KBM-7 (cell line): ENCODE measurements at places on chromosomes 3 and 15.

GRCh38 chr3:52443791-52444687 is 864 bp downstream of the SEMA3G start:
- no peak for DNase-seq

GRCh38 chr3:9250236-9250635 is 790 bp upstream of the SRGAP3 start:
- peak; percentile 24 for DNase-seq

DNA sequence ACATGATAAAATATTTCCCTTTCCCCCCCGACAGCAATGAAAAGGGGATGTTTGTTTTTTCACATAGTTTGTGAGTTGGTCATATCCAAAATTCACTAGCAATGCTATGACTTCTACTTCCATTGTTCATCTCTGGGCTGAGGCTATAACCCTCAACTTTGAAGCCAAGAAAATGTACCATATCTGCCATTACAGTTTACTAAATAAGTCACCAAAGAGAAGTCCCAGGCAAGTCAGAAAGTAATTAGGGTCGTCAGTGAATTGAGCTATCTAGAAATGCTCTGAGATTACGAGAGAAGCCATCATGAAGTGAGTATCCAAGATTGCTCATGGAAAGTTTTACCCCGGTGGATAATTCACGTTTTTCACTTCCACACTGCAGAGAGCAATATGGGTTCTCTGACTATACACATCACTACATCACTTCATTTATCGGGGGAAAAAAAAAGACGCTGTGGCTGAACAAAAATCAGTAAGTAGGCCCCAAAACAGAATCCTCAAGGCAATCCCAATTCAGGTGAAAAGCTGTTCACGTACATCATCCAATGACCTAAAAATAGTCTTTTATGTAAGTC is 1.4 kb downstream of the PEAK1 start:
- no peak for DNase-seq

DNA sequence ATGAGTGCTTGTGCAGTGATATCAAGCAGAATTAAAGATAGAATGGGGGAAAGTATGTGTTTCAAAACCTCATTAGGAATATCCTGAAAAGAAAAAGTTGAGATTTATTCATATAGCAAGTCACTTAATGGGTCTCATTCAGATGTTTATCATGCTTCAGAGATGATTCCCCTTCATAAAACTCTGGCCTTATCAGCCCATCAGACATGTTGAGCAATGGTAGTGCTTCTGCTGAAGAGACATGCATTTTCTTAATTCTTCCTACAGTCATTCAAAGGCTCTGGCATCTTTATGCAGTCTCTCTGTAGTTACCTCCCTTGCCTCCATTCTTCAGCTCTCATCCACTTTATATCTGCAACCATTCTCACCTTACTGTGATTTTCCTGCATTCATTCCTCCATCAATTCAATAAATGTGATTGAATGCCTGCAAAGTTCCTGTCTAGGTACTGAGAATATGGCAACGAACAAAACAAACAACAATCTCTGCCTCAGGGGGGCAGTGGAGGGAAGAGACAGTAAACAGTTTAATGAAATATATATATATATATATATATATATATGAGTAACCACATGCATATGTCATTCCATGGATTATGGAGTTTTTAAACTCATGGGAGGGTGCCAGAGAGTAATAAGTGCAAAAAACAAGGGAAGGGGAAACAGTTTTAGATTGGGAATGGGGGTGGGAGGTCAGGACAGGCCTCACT is 138.5 kb downstream of the NECTIN3 start:
- no peak for DNase-seq

- DNase-seq: no peak
Measured at GRCh38 chr3:29363110-29363509, 82.2 kb downstream of the RBMS3 start.

GRCh38 chr15:78034495-78035191 is 42.9 kb downstream of the TBC1D2B start:
- peak; percentile 90 for DNase-seq

DNA sequence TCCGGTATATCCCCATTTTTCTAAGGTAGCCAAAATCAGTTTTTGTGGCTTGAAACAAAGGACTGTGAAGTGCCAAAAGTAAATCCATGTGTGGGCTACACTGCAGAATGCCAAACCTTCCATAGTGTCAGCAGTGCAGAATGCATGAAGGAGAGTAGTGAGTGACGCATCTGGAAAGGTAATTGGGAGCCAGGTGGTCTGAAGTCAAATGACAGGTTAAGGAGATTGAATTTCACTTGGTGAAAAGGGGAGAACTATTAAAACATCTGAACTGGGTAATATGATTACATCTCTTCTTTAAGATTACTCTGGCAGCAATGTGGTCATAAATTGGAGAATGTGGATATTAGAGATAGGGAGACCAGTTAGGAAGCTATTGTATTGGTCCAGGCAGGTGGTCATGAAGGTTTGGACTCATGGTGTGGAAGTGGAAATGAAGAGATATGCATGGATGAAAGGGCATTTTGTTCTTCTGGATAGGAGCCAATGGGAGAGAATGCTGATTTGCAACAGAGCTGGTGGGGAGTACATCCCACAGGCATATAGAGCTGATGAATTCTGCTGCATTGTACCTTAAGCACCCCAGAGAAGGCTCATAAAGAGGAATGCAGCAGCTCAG is 118.2 kb downstream of the ECT2 start:
- no peak for DNase-seq

DNA sequence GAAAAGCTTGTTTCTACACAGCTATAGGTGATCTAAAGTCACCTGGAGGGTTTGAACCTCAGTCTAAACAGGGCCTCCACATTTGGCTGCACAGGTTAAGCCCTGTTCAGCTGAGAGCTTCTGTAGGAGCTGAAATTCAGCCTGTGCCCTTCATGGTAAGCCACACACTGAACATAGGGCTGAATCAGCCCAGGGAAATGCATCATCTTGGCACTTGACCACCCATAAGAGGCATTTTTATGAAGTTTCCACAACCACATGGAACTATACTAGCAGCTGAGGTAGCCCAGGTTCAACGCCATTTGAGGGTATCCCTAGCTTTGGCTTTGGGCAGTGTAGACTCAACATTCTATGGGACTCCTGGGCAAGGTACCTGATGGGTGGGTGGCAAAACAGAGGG is 126.8 kb downstream of the FAM174B start:
- DNase-seq: no peak

DNA sequence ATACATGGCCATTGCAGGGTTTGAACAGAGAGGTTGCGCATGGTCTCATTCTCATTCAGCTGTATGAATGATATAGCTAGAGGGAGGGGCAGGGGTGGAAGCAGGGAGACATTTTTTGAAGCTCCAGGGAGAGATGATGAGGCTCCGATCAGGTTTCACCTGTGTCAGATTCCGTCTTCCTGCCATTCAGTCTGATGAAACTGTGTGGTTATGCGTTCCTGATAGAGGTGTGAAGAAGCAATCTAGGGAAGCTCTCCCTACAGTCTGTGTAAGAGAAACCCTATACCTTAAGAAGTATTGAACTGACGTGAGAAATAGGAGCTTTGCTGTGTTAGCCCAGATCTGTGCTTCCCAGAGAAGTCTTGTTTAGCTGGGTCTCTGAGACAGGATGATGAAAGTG is 171.9 kb upstream of the NDN start:
- DNase-seq: no peak

- DNase-seq: no peak
Measured at GRCh38 chr3:114464548-114464947, 170.7 kb downstream of the TIGIT start.

DNA sequence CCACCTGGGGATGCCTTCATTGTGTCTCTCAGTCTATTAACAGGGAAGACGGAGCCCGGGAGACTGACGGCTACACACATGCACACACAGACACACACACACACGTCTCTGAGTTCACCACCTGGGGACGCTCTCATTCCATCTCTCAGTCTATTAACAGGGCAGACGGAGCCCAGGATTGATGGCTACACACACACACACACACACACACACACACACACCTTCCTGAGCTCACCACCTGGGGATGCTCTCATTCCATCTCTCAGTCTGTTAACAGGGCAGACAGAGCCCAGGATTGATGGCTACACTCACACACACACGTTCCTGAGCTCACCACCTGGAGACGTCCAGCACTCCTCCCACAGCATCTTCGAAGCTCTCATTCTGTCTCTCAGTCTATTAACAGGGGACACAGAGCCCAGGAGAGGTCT is 143.9 kb downstream of the OR4M2 start:
- DNase-seq: peak; percentile 23

DNA sequence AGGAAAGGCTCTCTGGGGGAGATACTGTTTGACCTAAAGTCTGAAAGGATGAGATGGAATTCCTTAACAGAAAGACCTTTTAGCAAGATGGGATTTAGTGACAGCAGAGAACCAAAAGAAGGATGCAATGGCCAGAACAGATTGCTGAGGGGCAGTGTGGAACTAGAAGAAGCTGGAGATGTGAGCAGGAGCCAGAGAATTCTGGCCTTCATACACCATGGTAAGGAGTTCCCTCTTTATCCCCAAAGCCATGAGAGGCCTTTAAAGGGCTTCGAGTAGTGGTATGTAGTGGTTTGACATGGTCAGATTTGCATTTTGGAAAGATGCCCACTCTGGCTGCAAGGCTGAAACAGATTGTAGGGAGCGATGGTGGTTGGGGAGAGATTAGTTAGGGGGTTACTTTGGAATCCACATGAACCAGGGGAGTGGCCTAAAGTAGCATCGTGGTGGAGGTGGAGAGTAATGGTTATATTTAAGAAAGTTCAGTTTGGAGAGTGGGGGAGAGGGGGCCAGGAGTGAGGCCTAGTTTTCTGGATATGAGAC is 34.0 kb upstream of the NPHP3 start:
- no peak for DNase-seq

GRCh38 chr15:57310876-57311275 is 65.4 kb upstream of the CGNL1 start:
- DNase-seq: no peak

GRCh38 chr15:60047701-60048100 is 43.6 kb downstream of the FOXB1 start:
- DNase-seq: no peak

GRCh38 chr3:33826206-33826605 is 27.8 kb downstream of the PDCD6IP start:
- DNase-seq: no peak

GRCh38 chr15:63321462-63321861 is 44.1 kb downstream of the APH1B start:
- DNase-seq: no peak

DNA sequence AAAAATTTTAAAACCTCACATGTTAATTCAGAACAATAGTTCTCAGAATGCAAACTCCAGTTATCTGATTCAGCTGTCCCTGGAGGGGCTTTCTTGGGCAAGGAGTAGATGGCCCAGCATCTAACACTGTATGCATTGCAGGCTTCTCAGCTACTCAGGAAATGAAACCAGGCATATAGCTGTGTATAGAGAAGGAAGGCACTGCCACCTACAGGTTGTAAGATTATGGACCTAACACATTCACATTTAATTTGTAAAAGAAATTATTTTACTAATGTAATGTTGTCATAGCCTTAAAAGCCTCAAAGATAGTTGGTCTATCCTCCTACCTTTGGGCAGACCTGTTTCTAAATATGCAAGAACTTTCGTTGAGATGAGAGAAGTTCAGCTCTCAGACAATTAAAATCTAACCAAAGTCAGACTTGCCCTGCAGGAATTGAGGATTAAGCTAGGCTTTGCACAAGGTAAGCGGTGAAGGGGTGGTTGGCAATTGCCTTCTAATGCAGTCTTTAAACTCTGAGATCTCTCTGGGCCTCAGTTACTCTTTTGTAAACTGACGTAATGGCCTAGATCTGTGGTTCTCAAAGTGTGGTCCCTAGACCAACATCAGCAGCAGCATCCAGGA is 132.8 kb upstream of the SLC24A5 start:
- peak; percentile 40 for DNase-seq

DNA sequence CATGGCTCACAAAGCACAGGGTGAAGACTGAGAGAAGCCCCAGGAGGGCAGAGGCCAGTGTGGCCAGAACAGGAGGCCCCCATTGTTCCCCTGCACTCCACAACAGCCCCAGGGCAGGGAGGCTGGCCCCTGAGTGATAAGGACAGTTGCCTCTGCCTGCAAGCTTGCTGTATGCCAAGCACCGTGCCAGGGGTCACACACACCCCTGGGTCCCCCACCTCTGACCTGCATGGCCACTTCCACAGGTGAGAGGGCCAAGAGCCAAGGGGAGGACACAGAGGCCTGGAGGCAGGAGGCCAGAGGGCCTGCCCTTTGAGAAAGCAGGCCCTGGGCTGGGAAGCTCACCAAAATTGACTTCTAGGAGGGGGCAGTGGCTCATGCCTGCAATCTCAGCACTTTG is 23.7 kb downstream of the ATRIP start:
- no peak for DNase-seq

- no peak for DNase-seq
Measured at GRCh38 chr3:86381247-86381646, 609.7 kb downstream of the VGLL3 start.

GRCh38 chr15:69154078-69154477 is 6.4 kb upstream of the GLCE start:
- DNase-seq: no peak

DNA sequence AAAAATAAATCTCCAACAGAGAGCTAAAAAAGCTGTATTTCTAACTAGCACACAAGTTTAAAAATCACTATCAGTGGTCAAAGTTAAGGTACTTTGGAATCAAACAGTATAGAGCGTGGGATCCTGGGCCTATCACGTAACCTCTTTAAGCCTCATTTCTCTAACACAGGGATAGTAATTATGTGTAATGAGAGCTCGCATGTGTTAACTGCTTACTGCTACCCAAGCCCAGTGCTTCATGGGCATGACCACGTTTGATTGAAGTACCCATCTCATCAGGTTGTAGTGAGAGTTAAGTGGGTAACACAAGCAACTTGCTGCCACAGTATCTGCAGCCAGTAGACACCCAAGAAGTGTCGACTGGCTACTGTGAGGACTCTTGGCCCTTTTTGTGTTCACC is 28.2 kb upstream of the NOX5 start:
- DNase-seq: no peak

DNA sequence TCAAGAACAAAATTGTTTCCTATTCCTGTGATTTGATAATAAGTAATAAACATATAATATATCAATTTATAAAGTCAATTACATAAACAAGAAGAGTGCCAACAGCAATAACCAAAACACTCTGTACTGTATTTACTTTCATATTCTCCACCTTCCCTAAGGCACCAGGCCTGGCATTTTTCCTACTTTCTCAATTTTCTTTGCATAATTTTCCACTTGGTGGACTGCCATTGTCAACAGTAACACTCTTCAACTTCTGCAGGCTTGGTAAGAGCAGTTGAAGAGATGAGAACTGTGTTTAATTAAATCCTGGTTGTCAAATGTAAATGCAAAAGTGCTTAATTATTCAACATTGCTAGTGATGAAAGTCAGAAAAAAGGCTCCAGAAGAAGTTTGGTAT is 229.8 kb upstream of the PLSCR5 start:
- no peak for DNase-seq

DNA sequence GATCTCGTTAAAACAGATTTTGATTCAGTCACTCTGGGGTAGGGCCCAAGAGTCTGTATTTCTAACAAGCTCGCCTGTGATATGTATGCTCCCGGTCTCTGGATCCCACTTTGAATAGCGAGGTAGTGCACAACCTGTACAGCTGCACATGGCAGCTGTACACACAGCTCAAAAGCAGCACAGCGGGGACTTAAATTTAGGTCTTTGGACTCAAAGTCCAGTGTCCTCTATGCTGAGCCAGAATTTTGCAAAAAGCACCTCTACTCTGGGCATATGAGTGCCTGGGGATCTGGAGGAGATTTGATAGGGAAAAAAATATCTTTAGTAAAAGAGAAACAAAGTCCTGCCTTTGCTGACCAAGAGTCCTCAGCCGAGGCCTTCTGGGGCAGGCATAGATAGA is 83.1 kb downstream of the HMG20A start:
- DNase-seq: no peak
